ENCODE measurements at places on chromosomes 16 and 17.

GRCh38 chr17:14805348-14805747 is 459.8 kb downstream of the PMP22 start:
- DNase-seq = no peak

- DNase-seq = no peak
These were observed 1.8 kb downstream of the TNS4 start for GRCh38 chr17:40499551-40500189.

GRCh38 chr17:61584266-61584665 is 6.8 kb downstream of the NACA2 start:
- no peak for DNase-seq

DNA sequence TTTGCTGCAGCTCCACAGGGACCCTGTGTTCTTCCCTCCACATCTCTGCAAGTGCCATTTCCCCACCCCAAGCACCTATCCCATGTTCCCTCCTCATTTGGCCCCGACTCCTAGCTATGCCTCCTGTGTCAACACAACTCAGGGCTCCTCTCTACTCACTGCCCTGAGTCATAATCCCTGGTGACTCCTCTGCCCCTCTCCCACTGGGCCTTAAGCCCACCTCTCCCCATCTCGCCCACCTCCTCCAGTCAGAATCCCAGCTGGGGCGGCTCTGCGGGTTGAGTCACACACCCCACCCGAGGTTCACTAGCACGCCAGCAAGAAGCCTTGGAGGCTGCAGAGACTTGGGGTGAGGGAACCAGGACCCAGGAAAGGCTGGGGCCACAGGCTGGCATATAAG is 346.2 kb downstream of the FOXL1 start:
- no peak for DNase-seq

GRCh38 chr17:72046178-72046577 is 74.6 kb upstream of the SOX9 start:
- DNase-seq = no peak

GRCh38 chr17:42578282-42578869 is 847 bp upstream of the PSMC3IP start:
- peak; percentile 99 for DNase-seq

GRCh38 chr17:1516388-1517161 is at the start of gene INPP5K:
Gene INPP5K (minus strand): TSS chr17:1516612. CDS start chr17:1516499, 113 bp downstream.
- DNase-seq = peak; percentile 98

DNA sequence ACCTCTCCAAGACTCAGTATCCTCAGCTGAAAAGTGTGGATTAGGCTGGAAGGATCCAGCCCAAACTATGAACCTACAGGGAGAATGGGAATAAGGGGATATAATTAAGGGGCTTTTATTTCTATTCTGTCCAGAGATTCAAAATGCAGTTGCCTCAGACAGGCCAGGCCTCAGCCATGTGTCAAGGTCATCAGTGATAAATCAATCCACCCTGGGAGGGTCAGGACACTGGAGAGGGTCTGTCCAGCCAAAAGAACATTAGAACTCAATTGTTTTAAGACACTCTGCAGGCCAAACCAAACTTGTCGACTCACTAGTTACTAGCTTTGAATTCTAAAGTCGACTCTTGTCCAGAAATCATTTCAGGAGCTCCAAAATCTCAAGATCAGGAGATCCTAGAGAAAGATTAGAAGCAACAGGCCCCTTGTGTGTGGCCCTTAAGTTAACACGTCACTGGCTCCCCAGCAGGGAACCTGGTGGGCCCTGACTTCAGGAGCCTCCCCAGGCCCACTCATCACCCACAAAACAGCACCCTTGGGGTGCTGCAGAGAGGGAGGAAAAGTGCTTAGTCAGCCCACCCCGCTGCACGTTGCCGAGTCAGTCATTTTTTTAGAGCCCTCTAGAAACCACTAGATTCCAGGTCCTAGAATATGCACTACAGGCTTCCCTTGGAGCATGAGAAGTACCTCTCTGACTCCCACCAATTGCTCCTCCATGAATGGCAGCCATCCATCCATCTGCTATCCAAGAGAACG is 156.8 kb downstream of the XYLT1 start:
- no peak for DNase-seq

GRCh38 chr17:60362329-60362728 is 29.6 kb downstream of the USP32 start:
- DNase-seq = no peak

DNA sequence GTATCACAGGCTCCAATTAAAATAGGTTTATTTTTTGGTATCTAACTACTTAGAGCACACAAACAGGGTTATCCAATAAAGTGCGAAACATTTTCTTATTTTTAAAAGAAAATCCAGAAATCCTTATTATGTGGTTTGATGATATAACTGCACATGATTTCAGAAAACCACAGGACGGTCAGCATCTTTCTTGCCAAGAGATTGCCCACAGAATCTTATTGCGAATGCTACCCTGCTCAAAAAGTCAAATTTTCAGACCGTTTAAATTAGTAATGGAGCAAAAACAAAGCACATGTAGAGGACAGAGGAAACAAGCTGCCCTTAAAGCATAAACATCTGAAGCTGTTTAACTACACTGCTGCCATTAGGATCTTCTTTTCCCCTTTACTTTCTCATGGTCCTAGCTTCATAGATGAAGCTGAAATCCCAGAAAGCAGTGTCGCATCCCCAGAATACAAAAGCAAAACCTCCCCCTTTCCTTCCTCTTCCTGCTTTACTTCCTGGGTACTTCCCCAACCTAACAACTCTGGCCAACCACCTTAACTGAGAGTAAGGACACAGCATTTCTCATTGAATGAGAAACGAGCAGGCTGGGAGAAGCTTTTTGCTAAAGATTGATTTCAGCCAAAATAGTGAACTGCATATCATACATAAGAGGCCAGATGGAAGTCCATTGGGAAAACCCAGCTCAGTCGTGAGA is 43.7 kb downstream of the CMTM4 start:
- peak; percentile 21 for DNase-seq

DNA sequence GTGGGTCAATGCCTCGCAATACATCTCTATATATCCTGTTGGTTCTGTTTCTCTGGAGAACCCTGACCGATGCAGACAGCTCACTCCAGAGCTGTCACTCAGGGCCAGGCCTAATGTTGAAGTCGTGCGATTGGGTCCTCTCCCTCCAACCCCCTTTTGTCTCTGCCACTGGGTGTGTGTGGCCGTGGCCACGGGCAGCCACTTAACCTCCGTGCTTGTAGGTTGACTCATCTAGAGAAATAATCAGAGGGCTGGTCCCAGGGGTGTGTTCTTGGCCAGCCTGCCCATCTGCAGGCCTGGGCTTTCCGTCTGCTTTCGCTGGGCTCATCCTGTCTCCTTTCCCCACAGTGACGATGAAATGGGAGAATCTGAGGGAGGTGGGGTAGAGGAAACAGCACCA is 7.4 kb downstream of the ADAD2 start:
- DNase-seq = no peak

DNA sequence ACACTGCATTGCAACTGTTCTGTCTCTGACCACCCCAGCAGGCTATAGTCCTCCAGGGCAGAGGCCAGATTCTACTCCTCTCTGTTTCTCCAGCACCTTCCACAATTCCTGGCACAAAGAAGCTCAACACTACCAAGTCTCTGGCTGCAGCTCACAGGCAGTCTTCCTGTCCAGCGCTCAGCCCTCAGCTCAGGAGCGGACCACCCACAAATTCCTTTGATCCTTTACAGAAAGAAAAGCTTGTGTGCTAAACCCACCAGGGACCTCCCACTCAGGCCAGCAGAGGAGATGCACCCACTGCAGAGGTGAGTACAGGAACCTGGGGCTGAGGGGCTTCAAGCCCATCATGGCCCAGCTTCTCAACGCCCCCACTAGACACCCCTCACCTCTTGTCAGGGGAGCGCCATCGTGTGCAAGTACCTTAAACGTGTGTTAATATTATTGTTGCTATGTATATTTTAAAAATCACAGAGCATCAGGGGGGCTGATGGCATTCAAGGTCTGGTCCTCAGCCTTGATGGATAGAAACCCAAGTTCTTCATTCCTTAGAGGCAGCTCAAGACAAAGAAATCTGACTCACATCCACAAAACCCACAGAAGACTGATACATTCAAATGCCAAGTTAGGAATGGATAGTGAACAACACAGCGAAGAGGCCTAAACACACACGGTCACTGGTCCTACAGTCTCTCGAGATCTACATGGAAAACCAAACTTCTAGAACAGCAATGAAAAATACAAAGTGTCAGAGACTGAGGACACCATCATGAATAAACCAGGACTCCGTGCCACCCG is 8.4 kb downstream of the HSDL1 start:
- no peak for DNase-seq

- no peak for DNase-seq
These were observed 1.4 kb downstream of the CHAD start for GRCh38 chr17:50467114-50467854.

DNA sequence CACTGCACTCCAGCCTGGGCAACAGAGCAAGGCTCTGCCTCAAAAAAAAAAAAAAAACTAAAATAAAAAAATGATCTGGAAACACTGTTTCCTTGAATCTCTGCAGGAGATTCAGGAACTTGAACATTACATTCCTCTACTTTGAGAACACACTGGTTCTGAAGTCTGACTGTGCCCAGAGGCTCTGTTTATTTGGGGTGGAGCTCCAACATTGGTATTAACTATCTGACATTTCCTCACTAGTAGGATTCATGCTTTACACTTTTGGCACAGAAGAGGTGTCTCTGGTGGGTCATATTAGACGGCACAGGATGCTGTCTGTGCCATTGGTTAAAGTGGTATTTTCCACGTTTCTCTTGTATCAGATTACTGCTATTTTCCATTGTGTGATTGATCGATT is 10.4 kb downstream of the SULT1A2 start:
- no peak for DNase-seq

DNA sequence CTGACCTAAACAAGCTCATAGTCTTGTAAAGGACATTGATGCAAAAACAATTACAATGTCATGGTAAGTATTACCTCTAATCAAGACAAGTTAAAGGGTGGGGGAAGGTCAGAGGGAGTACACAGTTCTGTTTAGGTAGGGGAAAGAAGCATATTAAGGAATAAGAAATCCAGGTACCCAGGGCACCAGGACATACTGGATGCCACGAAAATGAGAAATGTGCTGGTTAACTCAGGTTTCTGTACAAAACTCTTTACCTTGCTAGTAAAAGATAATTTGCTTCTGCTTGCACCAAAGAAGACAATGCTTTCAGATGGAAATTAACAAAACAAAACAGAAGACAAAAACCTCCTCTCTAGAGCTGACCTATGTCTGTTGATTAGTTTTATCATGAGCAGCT is 70.7 kb upstream of the MED13 start:
- DNase-seq = no peak

- no peak for DNase-seq
These were observed 4.7 kb downstream of the NUBP2 start for GRCh38 chr16:1787322-1788094.

- DNase-seq = no peak
These were observed 139.8 kb downstream of the ENGASE start for GRCh38 chr17:79214459-79214858.

DNA sequence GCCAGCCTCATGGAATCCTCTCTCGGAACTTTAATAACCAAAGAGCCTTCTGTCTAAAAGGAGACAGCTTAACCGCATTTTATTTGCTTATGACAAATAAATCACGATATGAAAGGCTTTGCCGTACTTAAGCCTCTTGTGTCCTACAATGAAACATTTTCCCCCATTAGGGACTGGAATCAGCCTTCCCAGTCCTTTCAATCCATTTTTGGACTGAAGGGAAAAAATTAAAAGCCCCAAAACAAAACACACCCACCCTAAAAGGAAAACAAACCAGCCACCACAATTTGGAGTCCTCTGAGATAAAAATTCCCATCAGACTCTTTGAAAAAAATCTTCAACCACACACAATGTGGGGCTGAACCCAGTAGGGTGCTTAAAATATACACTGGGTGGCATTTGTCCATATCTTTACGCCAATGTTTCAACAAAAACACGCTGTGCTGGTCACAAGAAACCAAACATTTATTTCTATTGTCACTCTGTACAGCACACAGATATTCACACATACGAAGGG is 3.0 kb downstream of the HOXB4 start:
- DNase-seq = no peak

DNA sequence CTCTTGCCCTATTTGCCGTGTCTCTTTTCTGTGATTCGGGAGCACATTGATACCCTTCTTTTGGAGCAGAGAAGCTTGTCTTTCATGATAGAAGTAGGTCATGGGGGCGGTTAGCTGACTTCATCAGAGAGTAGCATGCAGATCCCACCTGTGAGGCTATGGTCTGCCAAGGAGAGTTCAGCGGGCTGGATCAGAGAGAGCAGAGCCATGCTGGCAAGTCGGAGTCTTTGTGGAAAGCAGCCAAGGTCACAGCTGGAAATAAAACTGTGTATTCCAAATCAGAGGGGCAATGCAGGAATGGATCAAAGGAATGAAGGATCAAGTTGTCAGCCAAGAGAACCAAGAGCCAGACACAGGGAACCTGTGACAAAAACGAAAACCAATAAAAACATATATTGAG is 595.9 kb downstream of the WWOX start:
- no peak for DNase-seq

DNA sequence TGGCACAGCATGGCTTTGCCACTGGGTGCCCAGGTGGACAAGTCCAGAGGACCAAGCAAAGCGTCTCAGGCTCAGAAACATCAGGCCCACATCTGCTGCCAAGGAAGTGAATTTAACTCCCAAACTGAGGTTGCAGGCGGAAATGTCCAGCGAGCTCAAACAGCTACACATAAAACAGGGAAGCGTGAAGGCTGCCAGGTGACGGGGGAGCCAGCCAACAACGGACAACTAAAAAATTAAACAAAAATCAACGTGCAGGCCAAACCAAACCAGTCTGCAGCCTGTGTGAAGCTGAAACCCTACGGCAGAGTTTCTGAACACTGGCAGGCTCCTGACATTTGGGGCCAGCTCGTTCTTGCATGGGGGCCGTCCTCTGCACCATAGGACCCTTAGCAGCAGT is 2.5 kb downstream of the TK1 start:
- no peak for DNase-seq

DNA sequence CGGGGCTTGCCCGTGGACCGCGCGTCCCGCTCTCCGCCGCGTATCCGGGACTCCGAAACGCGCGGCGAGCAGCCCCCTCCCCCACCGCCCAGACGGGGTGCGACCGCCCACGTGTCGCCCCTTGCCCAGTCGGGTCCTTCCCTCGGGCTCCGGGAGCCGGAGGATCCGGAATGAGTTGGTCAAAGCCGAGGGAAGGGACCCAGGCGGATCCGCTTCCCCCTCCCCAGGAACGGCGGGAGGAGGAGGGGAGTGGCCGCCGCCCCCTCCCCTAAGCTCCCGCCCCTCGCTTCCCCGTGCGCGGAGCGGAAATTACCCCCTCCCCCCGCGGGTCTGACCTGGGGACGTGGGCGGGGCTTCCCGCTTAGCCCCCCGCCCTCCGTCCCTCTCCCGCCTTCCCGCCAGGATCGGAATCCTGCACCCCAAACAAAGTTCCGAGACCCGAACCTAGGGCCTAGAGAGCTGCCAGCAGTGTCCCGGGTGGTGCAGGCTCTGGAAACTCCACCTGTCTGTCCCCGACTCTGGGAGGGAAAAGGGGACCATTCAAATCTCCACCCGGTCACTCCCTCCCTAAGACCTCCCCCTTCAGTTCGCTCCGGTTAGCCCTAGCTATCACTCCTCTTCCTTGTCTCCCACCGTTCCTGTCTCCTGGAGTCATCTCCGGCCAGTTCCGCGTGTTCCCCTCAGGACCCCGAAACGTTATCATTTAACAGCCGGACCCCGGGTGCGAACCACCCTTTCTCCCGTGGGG is 1.0 kb upstream of the IGF2BP1 start:
- no peak for DNase-seq

Data from MM.1S (cell line).